ENCODE measurements at places on chromosomes 4 and X.

DNA sequence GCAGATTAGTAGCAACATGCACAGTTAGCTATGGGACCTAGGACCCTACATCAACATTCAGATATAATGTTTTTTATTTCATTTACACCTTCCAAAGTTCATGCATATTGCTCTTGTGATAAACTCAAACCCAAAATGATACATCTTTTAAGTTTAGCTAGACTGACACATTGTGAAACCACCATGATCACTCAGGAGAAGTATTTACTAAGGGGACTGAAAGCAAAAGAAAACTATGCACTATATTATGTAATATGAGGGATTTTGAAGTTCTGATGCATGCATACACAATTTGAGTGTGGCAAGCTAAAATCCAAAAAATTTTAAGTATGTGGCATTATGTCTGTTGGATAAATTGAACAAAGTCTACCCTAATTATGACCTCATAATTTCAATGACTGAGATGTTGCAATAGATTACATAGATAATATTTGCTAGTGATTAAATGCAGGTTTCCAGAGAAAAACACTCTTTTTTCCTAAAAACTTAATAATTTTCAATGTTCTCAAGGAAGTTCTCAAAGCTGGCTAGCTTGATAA lies 914.8 kb upstream of the GRIA3 start:
- no peak for DNase-seq

DNA sequence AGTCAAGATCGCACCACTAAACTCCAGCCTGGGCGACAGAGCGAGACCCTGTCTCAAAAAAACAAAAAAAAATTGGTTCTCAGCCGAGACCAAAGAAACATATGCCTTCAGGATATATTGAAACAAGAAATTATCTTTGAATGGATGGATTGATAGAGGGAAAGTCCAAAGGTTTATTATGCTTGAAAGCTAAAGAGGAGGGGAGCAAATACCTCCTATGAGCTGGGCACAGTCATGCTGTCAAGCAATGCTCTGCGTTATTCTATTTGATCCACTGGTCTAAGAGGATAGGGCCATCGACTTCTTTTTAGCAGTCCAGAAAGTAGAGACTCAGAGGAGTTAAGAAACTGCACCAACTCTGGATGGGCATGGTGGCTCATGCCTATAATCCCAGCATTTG lies 85.9 kb upstream of the SLC34A2 start:
- DNase-seq: no peak

DNA sequence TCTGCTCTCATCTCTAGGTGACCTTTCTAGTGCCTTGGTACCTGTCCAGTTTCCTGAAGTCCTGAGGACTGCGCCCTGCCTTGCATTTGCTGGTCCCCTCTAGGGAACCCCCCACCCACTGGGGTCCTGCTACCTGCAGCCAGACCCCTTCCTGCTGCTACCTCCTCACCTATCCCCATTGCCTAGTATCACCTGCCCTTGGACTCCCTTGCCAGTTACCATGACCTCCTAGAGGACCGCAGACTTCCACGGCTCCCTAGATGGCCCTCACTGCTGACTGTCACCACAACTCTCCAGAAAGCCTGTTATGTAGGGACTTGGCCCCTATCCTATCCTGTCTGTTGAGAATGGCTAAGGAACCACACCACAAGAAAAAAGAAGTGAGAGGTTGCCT lies 166.6 kb downstream of the EFNB1 start:
- DNase-seq: no peak

DNA sequence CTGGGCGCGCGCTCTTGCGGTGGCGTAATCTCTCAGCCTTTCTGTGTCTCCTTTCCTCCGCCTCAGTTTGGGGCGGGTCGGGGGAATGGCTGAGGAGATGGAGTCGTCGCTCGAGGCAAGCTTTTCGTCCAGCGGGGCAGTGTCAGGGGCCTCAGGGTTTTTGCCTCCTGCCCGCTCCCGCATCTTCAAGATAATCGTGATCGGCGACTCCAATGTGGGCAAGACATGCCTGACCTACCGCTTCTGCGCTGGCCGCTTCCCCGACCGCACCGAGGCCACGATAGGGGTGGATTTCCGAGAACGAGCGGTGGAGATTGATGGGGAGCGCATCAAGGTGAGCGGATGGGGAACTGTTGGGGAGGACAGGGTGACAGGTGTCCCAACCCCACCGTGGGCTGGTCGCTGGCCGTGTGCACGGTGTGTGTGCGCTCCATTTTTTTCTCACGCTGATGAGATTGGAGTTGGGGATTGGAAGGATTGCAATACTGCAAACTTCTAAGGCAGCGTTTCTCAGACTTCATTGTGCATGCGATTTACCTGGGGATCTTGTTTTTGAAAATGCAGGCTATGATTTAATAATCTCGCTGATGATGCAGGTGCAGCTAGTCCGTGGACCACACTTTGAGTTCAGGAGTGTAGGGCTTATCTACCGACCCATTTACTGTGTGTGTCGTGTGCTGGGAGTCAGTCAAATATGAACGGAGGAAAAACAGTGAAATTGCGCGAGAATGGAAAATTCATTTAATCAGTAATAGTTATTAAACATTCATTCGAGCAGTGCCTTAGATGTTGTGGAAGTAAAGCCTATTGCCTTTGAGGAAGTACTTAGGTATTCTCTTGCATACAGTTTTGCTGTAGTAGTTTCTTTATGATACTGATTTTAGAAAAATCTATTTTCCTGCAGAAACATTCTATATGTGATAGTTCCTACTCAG lies at the start of gene RAB33B:
TSS of gene RAB33B (plus strand) at position 11 of the 935 bp plus-strand sequence. CDS start at position 86, 75 bp downstream.
- DNase-seq: peak; percentile 98

DNA sequence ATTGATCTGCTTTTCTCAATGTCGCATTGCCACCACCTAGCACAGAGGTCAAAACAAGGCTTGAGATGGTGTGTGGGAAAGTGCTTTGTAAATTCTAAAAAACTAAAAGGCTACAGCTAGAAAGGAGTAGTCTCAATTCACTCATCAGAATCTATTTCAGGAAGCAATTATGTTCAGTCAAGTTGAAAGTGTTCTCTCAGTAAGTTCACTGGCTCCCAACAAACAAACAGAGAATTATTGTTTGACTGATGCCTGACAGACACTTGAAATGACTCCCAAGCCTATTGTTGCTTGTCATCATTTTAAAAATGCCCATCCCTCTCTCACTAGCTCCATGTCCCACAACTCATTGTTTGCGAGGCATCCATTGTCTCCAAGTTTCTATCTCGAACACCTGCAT lies 419.6 kb upstream of the CPEB2 start:
- no peak for DNase-seq

- no peak for DNase-seq
Observed at GRCh38 chrX:105697984-105698781, 124.2 kb upstream of the NRK start.

DNA sequence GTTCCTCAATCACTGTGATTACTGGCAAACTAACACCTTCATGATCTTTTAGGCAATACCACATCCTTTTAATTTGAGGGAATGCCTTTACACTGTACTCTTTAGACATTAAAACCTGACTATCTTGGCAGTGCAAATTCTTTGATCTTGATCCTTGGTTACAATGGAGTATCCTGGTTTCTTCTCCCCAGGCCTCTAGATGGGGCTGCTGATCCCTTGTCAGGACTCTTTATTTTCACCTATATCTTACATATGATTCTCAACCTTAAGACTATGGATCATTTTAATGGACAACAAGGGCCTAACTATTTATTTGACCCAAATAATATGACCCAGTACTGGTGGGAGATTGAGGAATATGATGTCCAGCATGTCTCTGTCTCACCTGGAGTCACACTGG lies 1005.5 kb upstream of the INTU start:
- DNase-seq: no peak

- no peak for DNase-seq
Observed at GRCh38 chr4:184689681-184690080, 40.1 kb downstream of the PRIMPOL start.

DNA sequence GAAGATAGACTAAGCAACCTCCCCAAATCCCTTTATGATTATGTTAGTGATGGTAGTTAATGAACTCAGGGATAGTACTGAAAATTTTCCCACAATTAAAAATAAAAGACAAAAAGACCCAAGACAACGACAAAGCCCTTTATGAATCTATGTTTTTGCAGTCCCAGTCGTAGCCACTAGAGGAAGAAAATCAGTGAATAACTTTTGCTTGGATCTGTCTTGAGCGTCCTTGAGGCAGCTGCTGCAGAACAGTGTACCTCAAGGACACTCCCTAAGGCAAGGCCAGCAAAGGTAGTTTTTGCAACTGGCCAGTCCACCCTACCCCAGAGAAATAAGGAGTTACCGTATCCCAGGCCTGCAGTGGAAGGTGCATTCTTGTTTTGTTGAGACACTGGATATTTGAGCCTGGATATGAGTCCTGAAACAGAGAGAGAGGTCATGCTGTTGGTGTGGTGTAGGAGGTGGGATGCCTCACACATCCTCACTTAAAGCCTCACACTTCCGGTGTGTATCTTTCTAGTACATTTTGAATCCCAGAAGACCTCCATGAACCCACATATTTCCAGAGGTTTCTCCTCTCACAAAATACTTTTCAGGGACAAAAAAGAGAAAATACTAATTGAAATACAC lies 8.7 kb upstream of the TIMM8A start:
- DNase-seq: no peak

DNA sequence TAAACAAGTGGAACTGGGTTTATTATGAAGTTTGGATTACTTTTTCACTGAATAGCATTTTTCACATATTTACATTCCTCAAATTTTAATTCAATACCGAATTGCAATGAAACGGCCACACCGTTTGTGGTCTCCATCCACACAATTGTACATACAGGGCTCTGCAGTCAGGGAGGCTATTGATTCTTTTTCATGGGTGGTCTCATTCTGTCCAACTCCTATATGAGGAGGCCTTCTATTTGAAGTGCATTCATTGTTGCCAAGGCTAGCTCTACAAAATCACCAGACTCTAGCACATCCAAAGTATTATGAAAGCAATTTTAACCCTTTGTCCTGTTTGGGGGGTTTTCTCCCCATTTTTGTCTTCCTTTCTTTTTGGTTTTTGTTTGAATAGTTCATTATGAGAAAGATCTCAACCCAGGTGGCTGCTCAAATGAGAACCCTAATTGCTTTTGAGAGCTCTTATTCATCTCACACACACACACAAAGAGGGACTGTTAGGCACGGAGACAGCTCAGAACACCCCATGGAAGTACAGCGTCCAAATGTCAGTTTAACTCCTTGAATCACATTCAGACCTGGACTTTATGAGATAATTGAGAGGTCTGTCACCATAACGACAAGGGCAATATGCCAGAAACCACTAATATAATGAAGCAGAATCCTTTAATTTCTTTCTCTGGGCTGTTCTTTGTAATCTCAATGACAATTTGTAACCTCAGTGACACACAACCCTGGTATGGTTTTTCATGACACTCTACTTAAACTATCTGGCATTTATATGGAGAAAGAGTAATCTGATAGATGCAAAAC lies 79.4 kb downstream of the NLGN4X start:
- DNase-seq: no peak

GRCh38 chrX:71292669-71293365 lies 8.7 kb upstream of the ITGB1BP2 start:
- DNase-seq: no peak

DNA sequence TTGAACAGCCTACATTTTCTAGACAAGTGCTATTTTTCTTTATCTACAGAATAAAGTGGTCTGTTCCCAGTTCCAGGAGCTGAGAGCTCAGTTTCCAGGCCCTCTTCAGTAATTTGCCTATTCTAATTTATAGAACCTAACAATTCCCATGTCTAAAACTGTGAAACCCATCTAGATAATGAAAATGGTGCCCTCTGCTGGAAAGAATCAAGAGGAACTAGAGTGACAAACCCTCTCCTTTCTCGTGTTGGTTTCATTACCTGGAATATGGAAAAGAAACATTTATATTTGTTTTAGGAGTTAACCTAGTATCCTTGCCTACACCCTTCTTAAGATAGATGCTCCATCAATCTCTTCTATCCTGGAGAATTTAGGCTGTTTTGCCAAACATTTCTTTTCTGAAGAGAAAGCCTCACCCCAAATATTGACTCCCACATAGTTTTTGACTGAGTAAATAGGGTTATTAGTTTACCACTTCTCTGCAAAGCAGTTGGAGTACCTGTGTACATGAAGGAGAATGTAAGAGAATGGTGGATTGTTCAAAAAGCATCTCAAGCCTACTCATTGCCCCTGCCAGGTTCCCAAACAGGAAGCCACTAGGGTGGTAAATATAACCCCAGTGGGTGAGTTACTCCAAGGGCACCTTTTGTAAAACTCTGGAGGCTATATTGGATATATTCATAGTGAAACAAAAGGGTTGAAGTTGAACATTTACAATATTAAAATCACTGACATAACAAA lies 121.6 kb downstream of the RASL11B start:
- DNase-seq: no peak

- no peak for DNase-seq
Observed at GRCh38 chrX:40172401-40173142, 74.8 kb upstream of the BCOR start.

DNA sequence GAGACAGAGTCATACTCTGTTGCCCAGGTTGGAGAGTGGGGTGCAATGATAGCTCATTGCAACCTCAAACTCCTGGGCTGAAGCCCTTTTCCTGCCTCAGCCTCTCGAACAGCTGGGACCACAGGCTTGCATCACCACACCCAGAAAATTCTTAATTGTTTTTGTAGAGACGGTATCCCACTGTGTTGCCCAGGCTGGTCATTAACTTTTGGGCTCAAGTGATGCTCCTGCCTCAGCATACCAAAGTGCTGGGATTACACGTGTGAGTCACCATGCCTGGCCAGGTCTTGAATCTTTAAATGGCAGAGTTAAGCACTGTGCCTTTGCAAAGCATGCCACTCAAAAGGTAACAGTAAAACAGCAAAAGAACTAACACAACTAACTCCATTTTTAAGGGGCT lies 28.6 kb upstream of the BBS12 start:
- no peak for DNase-seq

GRCh38 chr4:7429601-7430078 lies 5.1 kb downstream of the PSAPL1 start:
- no peak for DNase-seq

GRCh38 chr4:8340781-8341241 lies 71.3 kb downstream of the HTRA3 start:
- DNase-seq: peak; percentile 85

- DNase-seq: no peak
Observed at GRCh38 chr4:119692001-119692400, 63.4 kb upstream of the PDE5A start.

GRCh38 chr4:155604718-155605626 lies 61.7 kb upstream of the GUCY1A1 start:
- DNase-seq: no peak

DNA sequence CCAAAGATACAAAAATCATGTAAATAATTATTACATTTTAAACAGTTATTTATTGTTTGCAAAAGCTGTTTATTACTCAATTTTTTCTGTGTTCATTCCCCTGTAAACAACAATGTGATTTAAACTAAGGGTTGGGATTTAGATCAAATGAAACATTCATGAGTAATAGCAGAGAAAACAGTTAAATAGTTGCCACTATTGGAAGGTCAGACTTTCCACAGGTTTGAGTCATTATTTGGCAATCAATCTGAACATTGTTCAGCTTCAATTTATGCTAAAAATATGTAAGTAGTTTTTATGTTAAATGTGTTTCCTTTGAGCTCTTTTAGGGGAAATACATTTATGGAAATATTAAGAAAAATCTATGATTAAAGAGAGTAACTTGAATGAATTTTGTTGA lies 144.9 kb downstream of the STIM2 start:
- DNase-seq: no peak

All from posterior cingulate gyrus (tissue), 11 donors.